Activated CD8-positive, alpha-beta T cell treated with anti-CD3 and anti-CD28 coated beads for 36 hours (primary cell): ENCODE measurements at places on chromosomes 7 and 10. TPM values are rescaled to one million over a fixed set of nuclear protein-coding genes. Genes with fewer than 3 reads are reported as not detected.

GRCh38 chr10:13717936-13718772 lies 131.4 kb downstream of the PRPF18 start:
- DNase-seq = peak; percentile 57
- no peaks in the 10 kb centered on the region for H3K36me3 ChIP-seq
- peak overlapping the region; percentile 50 for H3K4me3 ChIP-seq
- H3K27ac ChIP-seq = no peak overlapping the region
- peaks cover 1% of the 10 kb centered on the region for H3K27me3 ChIP-seq

The FOXI2 gene
- not detected for total RNA-seq

- peak; percentile 1 for DNase-seq
- no peaks in the 10 kb centered on the region for H3K4me1 ChIP-seq
- no peak overlapping the region for H3K4me3 ChIP-seq
- no peaks in the 10 kb centered on the region for H3K36me3 ChIP-seq
Observed at GRCh38 chr10:46548498-46549090, 7.9 kb downstream of the GPRIN2 start.

The PLEKHS1 gene
- total RNA-seq = not detected

The TSPAN13 gene
- 0.47 TPM for total RNA-seq

DNA sequence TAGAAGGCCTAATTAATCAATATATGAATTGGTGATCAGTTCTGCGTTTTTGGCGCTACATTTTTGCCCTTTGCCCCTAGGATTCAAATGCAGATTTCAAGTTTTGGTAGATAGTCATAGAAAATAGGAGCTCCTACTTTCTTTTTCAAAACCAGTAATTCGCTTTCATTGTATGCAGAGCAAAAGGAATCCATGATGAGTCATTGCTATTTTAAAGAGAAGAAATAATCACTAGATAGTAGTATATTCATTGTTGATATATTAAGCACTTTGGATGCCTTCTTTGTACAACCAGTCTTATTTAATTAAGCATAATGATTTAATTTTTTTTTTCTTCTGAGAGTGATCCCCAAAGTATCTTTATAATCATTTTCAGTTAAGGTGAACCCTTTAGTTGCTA lies 50.3 kb downstream of the CSTF2T start:
- no peak for DNase-seq
- H3K27me3 ChIP-seq = peaks cover 2% of the 10 kb centered on the region
- no peaks in the 10 kb centered on the region for H3K36me3 ChIP-seq
- H3K27ac ChIP-seq = no peak overlapping the region

GRCh38 chr7:103797647-103798307 lies 191.7 kb downstream of the RELN start:
- no peaks in the 10 kb centered on the region for H3K4me1 ChIP-seq
- no peaks in the 10 kb centered on the region for H3K36me3 ChIP-seq

The BAIAP2L1 gene
- 2.3 TPM for total RNA-seq

The PRSS2 gene
- not detected for total RNA-seq

The TRDMT1 gene
- 4.4 TPM for total RNA-seq

DNA sequence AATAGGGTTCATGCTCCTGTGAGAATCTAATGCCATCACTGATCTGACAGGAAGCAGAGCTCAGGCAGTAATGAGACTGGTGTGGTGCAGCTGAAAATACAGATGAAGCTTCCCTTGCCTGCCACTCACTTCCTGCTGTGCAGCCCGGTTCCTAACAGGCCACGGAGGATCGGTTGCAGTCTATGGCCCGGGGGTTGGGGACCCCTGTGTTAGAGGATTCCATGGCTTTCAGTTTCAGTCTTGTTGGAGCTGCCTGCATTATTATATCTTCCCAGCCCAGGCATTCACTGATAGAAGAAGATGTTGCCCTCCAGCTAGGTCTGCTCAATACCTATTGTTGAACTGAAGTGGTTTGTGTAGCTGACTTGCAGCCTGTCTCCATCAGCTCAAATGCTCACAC lies 1298.8 kb downstream of the TYW1 start:
- H3K36me3 ChIP-seq = no peaks in the 10 kb centered on the region
- DNase-seq = no peak
- no peak overlapping the region for H3K4me3 ChIP-seq
- H3K4me1 ChIP-seq = no peaks in the 10 kb centered on the region

DNA sequence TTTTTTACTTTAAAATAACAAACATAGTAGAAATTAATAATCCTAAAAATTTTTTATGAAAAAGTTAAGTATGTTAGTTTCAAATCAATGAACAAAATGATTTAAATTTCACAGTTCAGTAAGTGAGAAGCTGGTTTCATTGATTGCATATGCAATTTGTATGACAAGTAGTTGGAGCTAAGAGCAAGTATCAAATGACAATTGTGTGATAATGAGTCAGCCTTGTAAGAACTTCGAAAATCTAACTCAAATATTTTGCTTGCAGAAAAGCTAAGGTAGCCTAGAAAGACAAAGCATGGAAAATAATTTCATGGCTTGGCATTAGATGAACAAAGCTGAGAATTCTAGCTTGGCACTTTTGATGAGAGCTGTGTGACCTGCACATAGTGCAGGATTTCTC lies 111.5 kb downstream of the HDAC9 start:
- H3K27ac ChIP-seq = no peak overlapping the region
- no peak overlapping the region for H3K4me3 ChIP-seq
- DNase-seq = no peak
- H3K36me3 ChIP-seq = peaks cover 1% of the 10 kb centered on the region
- no peaks in the 10 kb centered on the region for H3K4me1 ChIP-seq

The CHCHD1 gene
- total RNA-seq = 28.9 TPM

DNA sequence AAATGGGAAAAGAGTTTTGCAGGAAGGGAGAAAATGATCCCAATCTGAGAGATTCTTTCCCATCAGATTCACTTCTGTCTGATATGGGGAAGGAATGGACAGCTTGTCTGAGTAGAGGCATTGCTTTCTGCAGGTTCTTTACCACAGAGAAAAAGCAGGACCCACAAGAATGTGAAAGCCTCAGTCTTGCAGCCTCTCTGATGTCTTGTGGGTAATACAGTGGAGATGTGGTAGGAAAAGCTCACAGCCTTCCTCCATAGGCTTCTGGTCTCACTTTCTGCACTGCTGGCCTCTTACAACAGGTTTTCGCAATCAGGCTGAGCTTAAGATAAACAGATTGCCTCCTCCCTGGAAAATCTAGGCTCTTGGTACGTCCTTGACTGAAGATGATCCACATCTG lies 551 bp downstream of the IFIT1 start:
- peaks cover 2% of the 10 kb centered on the region for H3K36me3 ChIP-seq
- DNase-seq = no peak
- H3K4me1 ChIP-seq = peaks cover 21% of the 10 kb centered on the region
- H3K4me3 ChIP-seq = peak overlapping the region; percentile 73

GRCh38 chr10:79098596-79099015 lies 29.8 kb downstream of the ZMIZ1 start:
- no peak for DNase-seq
- H3K27me3 ChIP-seq = no peaks in the 10 kb centered on the region
- H3K4me1 ChIP-seq = peaks cover 28% of the 10 kb centered on the region
- H3K27ac ChIP-seq = no peak overlapping the region
- H3K4me3 ChIP-seq = no peak overlapping the region
- H3K36me3 ChIP-seq = no peaks in the 10 kb centered on the region

DNA sequence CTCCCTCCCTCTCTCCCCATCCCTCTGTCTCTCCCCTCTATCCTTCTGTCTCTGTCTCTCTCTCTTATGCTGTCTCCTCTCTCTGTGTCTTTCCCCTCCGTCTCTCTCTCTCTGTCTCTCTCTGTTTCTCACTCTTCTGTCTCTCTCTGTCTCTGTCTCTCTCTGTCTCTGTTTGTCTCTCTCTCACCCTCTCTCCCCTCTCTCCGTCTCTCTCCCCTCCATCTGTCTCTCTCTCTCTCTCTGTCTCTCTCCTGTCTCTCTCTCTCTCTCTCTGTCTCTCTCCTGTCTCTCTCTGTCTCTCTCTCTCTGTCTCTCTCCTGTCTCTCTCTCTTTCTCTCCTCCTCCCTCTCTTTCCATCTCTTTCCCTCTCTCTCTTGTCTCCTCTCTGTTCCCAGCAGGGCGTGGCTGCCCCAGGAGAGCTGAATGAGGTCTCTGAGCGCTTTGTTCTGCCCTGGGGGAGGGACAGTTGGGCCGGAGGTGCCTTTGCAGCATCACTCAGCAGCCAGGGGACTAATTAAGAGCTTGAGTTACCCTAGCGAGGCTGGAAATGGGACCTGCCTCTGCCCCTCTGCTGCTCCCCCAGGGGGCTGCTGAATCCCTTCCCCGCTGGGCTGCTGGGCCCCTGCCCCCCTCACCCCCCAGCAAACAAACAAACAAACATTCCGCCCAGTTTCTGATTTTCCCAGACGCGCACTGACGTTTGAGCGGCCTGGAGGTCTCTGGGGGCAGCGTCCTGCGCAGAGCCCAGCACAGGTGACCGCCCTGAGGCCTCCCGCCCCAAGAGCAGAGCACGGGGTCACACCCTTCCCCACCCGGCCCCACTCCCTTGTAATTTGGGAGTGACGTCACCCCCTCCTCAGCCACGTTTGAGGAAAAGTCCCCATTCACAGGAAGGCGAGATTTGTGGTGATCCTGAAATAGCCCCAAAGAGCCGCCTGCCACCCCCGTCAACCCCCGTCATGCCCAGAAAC lies 68.1 kb downstream of the PDGFA start:
- H3K27ac ChIP-seq = peak overlapping the region; percentile 64
- H3K36me3 ChIP-seq = no peaks in the 10 kb centered on the region
- H3K4me3 ChIP-seq = peak overlapping the region; percentile 35
- peaks cover 17% of the 10 kb centered on the region for H3K4me1 ChIP-seq
- DNase-seq = no peak
